ENCODE measurements at places on chromosomes 3 and 15. TPM values are rescaled to one million over a fixed set of nuclear protein-coding genes. Genes with fewer than 3 reads are reported as not detected.

Gene FAM43A
- 15.5 TPM for total RNA-seq

Gene HHATL
- total RNA-seq = not detected

Gene FAM3D
- total RNA-seq = not detected

Gene TM4SF18
- total RNA-seq = 0.37 TPM

Gene FGF12
- total RNA-seq = 0.22 TPM

Gene CD86
- total RNA-seq = not detected

Gene ITGA11
- total RNA-seq = 2.8 TPM

Gene MASP1
- total RNA-seq = 56.8 TPM

Gene EIF4E3
- total RNA-seq = 1.2 TPM

Gene IL17RC
- 43.3 TPM for total RNA-seq

Gene SLC24A5
- total RNA-seq = not detected

Gene TNFSF10
- 2.0 TPM for total RNA-seq

Gene LRRC31
- total RNA-seq = not detected

Gene CDHR4
- total RNA-seq = 0.12 TPM

Gene CLDN11
- total RNA-seq = 264 TPM

Gene AHSG
- total RNA-seq = not detected

Gene HGD
- total RNA-seq = not detected

Gene MORF4L1
- 363 TPM for total RNA-seq

Gene LRRC15
- 0.55 TPM for total RNA-seq
